NCI-H446 (cell line): ENCODE measurements at places on chromosomes 6 and 20.

- DNase-seq, result no peak
These were observed 178.8 kb upstream of the HDDC2 start for GRCh38 chr6:125480571-125480970.

DNA sequence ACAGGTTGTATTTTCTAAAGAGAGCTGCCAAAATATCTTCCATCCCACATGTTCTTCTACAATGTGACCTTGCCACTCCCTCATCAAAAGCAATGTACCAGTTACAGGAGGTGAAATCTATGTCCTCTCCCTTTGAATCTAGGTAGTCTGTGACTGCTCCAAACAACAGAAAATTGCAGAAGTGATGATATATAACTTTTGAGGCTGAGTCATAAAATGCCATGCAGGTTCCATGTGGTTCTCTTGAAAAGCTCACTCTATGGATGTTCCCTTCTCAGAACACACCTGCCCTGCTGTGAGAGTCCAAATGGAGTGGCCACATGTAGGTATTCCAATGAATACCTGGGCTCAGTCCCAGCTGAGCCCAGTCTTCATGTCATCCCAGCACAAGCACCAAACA, 16.9 kb upstream of the PHIP start:
- DNase-seq, result no peak

GRCh38 chr20:57610261-57610952, 9.8 kb downstream of the ZBP1 start:
- no peak for DNase-seq

DNA sequence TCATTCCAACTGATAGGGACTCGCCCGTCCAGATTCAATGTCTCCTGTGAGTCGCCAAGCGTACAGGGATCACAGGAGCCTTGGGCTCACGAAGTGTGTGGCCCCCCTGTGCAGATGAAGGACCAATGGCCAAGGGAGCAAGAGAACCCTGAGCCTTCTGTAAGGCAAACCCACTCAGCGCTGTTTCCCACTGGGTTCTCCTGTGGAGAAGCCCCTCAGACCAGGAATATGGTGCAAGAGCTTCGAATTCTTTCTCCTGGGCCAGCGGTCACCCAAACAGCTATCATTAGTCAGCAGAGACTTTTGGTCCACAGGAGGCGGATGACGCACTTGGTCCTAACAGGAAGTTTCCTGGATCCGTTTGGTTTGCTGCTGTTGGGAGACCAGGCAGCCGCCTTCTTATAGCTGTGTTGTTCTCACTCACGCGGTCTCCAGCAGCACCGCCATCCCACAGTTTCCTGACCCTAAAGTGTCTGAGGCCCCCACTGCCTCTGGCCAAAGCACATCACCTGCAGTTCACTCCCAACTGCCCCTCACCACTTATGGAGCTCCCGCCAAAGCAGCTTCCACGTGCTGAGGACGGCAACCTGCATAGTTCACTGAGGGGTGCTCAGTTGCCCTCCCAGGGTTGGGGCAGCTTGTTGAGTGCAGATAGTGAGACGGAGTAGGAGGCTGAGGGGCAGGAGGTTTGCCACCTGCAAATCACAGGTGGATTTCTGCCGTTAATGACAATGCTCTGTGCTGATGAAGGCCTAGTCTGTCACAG, 268.6 kb downstream of the ERMARD start:
- no peak for DNase-seq

GRCh38 chr6:125843593-125843992, 52.8 kb downstream of the NCOA7 start:
- DNase-seq, result no peak

GRCh38 chr6:35804996-35805736, at the start of gene LHFPL5:
TSS of gene LHFPL5 (plus strand) at chr6:35805352. CDS start at chr6:35805671, 319 bp downstream.
- peak; percentile 12 for DNase-seq

GRCh38 chr6:87945966-87946365, 101.7 kb upstream of the SPACA1 start:
- DNase-seq, result peak; percentile 94
